ENCODE measurements at places on chromosomes 16 and 17.

GRCh38 chr16:10765772-10766171 is 22.1 kb downstream of the NUBP1 start:
- DNase-seq: no peak

- DNase-seq: no peak
Measured at GRCh38 chr17:73427198-73427597, 115.4 kb upstream of the CDC42EP4 start.

DNA sequence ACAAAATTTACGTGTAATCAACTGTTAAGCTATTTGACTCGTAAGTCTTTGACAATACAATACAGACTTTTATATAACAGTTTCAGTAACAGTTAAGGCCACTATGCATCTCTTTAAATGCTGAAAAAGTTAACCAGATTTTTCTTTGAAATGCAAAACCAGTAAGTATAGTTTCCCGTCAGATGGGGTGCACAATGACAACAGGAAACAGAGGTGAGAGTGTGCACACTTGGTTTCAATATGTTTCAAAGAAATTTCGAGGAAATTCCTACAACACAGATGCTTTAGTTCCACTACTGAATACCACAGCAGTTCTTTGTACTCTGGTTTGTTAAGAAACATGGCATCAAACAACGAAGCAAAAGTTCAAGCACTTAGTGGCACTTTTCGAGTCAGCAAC is 48.4 kb downstream of the RNF157 start:
- no peak for DNase-seq

GRCh38 chr16:86683441-86684194 is 105.3 kb downstream of the FOXL1 start:
- DNase-seq: no peak

- DNase-seq: no peak
Measured at GRCh38 chr17:43671031-43671692, 9.4 kb upstream of the MEOX1 start.

- no peak for DNase-seq
Measured at GRCh38 chr16:86215979-86216585, 294.2 kb upstream of the FOXF1 start.

DNA sequence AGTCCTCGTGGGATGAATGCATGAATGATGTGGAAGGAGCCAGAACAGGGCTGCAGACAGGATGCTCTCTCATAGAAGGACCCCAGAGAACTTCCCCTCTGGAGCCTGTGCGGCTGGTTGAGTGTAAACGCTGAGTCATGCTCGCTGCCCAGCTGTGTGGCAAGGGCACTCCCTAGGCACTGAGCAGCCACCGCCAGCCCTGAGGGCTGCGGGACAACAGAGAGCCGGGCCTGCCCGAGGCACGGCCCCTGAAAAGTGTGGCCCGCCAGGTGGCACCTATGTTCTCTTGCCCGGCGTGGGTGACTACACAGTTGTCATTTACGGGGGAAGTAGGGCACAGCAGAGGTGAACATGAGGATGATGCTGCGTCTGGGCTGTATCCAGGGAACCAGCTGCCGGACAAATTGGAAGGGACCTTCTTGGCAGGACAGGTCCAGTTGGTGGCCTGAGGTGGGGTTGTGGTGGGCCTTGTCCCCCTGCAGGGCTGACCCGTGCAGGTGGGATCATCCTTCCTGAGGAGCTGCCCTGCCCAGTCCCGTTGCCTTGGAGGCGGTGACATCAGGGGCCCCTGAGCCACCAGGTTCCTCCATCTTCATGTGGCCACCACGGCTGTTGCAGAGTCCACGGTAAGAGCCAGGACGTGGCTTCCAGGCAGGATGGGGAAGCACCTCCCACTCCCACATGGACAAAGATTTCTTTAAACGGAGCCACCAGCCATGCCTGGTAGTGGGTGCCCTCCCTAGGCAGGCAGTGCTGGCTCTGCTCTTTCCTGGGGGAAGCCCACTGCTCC is 94.8 kb upstream of the CBX4 start:
- DNase-seq: no peak

GRCh38 chr16:88537859-88538258 is 32.3 kb upstream of the ZC3H18 start:
- DNase-seq: no peak

DNA sequence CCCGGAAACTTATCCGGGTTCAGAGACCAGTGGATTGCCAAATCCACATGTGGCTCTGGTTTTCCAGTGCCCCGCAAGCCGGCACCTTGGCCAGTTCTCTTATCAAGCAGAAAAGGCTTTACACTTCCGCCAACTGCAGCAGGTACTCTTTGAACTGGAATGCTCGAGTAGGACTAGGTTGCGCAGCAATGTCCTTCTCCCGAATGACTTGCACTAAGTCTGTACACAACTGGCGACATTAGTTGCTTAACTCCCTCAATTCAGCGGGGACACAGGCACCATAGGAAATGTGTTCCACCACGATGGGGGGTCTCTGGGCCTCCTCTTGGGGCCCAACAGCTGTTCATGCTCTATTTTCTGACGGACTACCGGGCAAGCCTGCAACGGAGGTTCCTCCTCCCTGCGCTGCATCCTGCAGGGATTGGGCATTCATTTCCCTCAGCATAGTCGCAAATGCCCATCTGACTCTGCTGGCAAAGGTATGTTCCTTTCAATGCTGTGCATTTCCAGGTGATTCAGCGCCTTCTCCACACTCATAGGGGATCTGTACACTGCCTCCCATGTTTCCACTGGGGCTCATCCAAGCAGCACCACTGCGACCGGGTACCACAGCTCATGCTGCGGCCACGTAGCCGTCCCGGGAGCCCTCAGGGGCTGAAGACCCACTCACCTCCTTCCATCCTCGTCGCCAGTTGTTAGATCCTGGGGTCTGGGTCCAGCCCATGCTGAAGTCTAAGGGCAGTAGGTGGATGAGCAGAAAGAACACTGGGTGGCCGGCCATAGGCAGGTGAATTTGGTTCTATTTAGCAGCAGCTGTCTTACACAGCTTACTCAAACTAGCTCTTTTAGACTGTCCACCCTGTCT is 34.2 kb upstream of the APPBP2 start:
- DNase-seq: no peak

- DNase-seq: peak; percentile 43
Measured at GRCh38 chr17:78798695-78799559, 16.9 kb upstream of the CYTH1 start.

DNA sequence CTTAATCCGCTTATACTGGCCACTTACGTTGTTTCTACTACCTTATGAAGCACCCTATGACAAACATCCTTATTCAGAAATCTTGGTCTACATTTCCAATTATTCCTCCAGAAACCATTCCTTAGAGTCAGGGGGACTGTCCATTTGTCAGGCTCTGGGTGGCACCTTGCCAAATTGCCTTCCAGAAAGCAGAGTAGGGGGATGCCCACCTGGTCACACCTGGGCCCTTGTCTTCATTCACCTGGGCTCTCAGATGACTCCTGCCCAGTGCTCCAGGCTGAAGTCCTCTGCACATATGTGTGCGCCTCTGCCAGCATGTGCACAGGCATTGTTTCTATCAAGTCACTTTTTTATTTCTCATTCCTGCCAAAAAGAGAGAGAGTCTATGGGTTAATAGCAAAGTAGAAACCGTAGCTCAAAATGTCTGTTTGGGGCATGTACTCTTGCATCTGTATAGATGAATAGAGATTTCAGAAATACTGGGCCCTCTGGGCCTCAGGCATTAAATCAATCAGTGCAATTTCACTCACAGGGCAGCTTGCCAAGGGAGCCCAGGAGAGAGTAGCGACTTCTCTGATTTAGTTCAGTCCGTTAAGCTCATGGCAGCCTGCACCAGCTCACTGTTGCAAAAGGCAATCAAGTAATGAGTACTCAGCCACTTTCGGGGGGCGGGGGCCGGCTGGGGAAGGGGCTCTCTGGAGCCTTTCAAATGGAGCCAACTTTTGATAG is 104.7 kb downstream of the SOCS1 start:
- no peak for DNase-seq

All from neural progenitor cell (in vitro differentiated cells).